ENCODE measurements at places on chromosomes 2 and 18.
A peak's percentile ranks its signal among the peaks of the same experiment; 100 is the strongest.

GRCh38 chr2:101300836-101301235 is 7.7 kb downstream of the RNF149 start:
- no peak for DNase-seq

GRCh38 chr2:10534514-10535250 is 86.6 kb upstream of the ODC1 start:
- no peak for DNase-seq

DNA sequence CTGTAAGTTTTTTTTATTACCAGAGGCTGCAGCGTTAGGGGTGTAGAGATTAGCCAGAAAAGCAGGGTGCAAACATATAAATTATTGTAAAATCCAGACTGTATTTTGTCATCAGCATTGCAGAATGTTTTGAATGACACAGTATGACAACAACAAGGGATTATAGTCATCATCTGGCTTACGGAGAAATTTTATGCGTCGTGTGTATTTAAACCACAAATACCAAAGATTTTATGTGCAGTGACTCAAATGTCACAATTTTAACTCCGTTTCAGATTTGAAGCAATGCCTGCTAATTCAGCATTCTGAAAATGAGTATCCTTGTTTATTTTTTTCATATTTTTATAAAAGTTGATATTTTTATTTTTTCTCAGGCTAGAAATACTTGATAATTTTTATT is 19.4 kb upstream of the TMX3 start:
- DNase-seq: no peak

DNA sequence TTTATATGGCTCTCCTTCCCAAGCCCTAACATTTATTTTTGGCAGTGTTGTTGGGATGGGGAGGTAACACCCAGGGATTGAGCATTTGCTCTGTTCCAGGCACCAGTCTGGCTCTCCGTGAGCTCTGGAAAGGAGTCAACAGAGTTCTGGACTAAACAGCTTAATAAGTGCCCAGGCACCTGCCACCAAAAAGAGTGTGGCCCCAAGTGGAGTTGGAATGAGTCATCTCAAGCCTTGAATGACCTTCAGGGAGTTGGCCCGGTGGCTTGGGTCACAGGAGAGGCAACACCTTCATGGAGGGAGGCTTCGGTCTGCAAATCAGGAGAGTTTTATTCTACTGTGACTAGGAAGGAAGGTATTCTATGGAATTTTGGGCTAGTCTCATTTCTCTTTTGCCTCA is 203.2 kb downstream of the DLGAP1 start:
- no peak for DNase-seq

- DNase-seq: no peak
These were observed 213.0 kb upstream of the SETBP1 start for GRCh38 chr18:44467718-44468117.

GRCh38 chr18:24631243-24632025 is 171.0 kb downstream of the HRH4 start:
- no peak for DNase-seq

DNA sequence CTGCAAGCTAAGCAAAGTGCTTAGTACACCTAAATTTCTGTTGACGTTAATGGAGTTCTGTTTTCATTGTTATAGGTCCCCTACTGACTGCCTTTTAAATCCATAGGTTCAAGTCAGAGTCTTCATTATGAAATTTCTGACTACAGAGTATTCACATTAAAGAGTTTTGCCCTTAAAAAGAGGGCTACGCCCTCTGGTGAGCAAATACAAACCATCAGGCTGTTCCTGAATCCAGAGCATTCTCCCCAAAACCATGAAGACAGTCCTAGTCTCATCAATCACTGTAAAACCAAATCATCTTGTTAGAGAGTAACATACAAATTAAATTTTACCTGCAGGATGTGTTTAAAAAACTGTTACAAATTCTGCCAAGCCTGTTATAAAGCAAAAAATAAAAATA is 1091.7 kb downstream of the TDRD15 start:
- no peak for DNase-seq

DNA sequence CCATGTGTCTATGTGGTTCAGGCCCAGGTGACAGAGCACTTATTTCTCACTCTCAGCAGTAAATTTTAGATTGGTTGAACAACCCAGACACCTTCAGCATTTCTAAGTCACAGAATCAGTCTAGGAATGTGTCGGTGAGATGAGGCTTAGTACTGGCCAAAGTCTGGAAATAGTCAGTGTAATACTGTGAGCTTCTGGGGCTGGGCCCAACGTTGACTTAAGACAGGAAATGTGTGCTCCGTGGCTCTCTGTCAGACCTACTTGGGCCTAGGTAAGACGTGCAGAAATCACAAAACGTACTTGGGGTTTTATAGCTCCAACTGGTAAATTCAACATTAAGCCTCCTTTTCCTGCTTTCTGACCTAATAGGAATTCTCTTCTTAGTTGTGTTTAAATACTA is 160.3 kb upstream of the COL3A1 start:
- no peak for DNase-seq

DNA sequence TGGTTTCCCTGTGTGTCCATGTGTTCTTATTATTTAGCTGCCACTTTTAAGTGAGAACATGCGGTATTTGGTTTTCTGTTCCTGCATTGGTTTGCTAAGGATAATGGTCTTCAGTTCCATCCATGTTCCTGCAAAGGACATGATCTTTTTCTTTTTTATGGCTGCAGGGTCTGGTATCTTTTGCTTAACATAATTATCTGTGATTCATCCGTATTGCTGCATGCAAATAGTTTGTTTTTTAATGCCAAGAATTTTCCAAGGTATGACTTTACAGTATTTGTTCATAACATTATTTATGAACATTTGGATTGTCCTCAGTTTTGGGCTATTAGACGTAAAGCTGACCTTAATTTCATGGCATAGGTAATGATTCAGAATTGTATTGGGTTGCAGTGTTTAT is 17.8 kb downstream of the GIGYF2 start:
- DNase-seq: no peak

DNA sequence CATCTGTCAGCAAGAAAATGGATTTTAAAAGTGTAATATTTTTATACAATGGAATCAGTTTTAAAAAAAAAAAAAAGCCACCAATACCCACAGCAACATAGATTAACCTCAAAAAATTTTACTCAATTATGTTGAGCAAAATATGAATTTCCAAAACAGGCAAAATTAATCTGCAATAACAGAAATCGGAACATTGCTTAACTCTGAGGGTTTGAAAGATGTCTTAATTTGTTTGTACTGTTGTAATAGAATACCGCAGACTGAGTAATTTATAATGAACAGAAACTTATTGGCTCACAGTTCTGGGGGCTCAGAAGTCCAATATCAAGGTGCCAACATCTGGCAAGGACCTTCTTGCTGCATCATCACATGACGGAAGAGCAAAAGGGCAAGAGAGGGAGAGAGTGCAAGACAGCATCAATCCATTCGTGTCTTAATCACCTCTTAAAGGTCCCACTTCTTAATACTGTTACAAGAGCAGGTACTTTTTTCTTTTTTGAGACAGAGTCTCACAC is 31.8 kb upstream of the TNFAIP6 start:
- DNase-seq: no peak

DNA sequence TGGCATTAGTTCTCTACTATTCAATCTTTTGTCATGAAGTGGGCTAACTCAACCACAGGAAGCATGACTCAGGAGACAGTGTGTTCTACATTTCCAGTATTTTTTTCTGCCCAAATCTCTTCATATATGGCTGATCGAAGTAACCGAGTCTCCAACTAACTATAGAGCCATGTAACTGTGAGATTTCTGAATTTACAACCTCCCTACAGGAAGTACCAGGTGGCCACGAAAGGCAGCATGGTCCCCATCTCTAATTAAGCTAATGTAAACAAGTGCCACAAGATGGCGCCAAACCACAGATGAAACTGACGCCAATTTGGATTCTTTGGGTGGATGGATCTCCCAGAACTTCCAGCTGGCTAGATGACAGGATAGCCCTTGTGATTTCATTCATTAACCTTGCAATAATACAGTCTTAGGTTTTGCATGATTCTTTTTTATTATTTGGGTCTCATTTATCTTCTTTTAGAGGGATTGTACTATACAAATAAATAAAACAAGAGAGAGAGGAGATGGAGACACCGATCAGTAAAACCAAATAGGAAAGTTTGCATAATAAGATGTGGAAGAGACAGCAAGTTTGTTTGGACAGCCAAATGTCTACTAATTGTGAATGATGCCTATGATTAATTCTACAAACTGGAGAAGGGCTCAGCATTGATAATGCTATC is 18.3 kb upstream of the ARHGAP15 start:
- DNase-seq: peak; percentile 36

GRCh38 chr2:71476495-71476894 is 23.1 kb downstream of the DYSF start:
- no peak for DNase-seq

- no peak for DNase-seq
These were observed 129.5 kb downstream of the MTCL1 start for GRCh38 chr18:8834881-8835280.

- no peak for DNase-seq
These were observed 91.2 kb downstream of the POLR1A start for GRCh38 chr2:86014493-86014892.

DNA sequence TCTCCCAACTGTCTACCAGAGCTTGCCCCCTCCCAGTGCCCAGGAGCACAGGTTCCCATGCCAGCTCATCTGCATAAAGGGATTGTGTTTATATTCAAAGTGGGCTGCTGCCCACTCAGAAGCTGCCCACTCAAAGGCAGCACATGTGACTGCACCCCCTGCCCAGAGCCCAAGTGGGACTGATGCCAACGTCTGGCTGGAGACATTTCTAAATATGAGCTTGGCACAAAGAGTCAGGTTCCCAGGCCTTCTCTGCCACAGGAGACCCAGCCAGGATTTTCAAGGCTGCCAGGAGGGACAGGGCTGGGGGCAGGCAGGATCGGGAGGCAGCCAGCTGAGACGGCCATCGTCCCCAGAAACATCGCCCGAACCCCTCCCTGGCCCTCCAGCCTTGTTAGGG is 67.1 kb downstream of the ZBTB7C start:
- DNase-seq: no peak

- DNase-seq: no peak
These were observed 287.6 kb upstream of the ZNF521 start for GRCh38 chr18:25639596-25639995.

DNA sequence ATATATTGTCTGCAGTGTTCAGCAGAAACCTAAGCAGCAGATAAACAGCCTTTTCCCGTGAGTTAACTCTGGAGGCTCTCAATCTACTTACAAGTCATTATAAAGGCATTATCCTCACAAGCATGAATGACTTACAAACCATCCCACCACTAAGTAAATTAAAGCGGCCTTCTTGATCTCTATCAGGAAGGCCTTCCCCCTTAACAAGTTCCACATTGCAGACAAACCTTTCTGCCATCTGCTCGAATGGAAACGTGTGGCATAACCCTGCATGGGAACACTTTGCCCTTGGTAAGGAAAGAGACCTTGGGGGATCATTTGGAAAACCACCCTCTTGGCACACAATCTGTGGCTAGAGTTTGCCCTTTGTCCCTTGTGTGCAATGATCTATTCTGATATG is 199.5 kb downstream of the OSR1 start:
- DNase-seq: no peak

DNA sequence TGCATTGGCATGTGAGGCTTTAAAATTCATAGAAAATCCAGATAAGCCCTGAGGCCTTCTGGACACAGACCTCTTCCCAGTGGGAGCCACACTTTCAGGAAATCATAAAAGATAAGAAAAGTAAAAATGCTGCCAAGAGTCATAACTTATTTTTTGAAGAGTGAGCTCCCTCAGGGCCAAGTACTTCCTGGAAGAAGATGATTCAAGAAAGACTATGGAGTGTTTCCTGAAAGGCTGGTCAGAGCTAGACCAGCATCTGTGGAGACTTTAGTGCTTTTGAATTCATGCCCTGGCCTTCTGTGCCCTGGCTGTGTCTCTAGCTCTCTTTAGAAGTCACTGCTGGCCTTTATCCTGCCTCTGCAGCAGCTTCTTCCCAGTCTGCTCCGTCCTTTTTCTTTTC is 6.4 kb upstream of the XDH start:
- DNase-seq: no peak

GRCh38 chr2:209114588-209115240 is 309.1 kb upstream of the MAP2 start:
- no peak for DNase-seq

- DNase-seq: no peak
These were observed 1.4 kb downstream of the B3GNT2 start for GRCh38 chr2:62197011-62197924.

- DNase-seq: no peak
These were observed 55.1 kb downstream of the COL4A3 start for GRCh38 chr2:227219312-227220105.

DNA sequence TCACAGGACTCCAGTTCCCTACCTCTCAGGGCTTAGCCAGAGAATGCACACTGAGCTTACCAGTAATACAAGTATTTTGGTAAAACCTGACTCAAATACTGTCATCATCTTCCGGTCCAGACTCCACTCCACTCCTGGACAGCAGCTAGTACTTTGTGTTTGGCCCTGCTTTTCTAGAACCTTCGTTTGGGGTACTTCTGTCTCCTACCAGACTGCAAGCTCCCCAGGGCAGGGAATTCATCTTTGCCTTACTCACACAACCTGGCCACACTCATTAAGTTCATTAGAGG is 108.9 kb upstream of the CDC42EP3 start:
- no peak for DNase-seq

GRCh38 chr18:72762515-72763122 is 105.2 kb downstream of the NETO1 start:
- no peak for DNase-seq

DNA sequence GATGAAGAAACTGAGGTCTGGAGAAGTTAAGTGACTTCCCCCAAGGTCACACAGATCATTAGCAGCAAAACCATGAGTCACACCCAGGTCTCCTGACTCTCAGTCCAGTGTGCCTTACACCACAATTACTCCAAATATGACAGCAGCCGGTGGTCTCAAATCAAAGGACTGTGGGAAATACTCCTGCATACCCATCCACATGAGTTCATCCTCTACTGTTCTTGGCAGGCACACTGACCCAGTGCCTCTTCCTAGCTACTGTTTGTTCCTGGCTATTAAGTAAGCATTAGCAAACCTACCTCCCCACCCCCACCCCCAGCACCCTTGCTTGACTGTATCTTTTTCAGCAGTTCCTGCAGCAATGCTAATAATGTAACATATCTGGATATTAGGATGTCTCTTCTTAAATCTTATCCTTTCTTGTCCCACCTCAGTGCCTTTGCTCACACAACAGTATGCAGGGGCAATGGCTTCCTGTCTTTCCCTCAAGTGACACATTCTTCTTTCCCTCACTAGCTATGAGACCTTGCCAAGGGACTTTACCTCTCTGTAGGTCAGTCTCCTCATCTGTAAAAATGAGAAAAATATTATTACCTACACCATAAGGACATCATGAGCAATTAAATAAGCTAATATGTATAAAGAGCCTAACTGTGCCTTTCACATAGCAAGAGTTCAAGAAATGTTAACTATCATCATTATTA is 46.2 kb downstream of the FAM98A start:
- no peak for DNase-seq

Data from activated T-helper 9 cell treated with anti-CD3 and anti-CD28 coated beads, Interleukin-2, amount 50 U/mL, for 16 hours (primary cell).